ENCODE measurements at places on chromosomes 7 and 10.

DNA sequence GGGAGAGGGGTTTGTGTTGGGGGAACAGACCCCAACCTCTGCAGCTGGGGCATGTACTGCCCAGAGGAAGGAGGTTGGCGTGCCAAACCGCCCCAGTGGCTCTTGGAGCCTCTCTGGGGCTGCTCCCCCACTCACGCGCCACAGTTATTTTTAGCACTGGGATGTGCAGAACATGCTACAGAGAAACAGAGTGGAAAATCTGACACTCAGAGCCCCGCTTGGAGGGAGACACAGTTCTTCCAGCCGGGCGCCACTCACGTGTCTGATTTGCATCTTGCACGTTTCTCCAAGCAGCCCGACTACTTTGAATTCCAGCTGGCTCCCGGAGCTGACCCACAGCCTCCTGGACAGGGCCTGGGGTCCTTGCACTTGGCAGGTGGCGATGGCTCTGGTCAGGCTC lies 182.0 kb downstream of the RPS24 start:
- peak; percentile 17 for DNase-seq

DNA sequence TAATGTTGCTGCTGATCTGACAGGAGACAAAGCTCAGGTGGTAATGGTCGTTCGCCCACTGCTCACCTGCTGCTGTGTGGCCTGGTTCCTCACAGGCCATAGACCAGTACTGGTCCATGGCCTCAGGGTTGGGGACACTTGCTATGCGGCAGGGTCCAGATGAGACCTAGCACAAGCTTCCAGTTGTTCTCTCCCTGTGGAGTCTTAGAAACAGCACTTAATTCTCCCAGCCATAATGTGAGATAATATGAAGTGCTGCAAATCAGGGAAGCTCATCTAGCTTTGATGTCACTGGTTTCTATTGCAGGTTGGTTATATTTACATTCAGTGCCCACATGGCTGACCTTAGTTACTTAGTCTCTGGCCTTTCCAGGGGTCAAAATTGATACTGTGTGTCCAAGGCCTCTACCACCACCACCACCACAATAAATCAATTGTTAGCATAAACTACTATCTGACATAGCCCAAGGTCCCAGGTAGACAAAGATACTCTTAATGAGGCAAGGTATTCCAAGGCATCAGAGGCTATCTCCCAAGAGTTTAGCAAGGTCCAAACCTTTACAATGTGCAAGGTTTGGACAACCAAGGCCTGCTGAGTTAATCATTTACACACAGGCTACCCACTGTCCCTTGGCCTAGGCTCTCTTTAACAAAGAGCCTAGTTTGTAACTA lies 11.0 kb downstream of the AGBL3 start:
- DNase-seq: no peak

DNA sequence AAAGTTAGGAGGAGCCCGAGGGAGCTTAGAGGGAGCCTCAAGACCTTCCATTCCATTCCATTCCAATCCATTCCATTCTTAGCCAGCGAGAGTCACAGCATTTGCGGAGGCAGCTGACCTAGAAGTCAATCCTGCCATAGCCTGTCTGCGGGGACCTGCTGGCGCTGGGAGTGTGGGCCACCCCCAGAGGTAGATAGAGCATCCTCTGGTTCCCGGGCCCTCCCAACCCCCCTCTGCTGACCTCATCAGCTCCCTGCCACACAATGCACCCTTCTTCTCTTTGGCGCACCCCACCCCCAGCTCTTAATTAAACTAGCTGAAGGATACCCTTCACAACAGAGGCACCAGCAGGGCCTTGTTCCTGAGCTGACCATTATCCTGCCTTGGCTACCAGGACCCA lies 152.5 kb upstream of the ZMIZ1 start:
- no peak for DNase-seq

DNA sequence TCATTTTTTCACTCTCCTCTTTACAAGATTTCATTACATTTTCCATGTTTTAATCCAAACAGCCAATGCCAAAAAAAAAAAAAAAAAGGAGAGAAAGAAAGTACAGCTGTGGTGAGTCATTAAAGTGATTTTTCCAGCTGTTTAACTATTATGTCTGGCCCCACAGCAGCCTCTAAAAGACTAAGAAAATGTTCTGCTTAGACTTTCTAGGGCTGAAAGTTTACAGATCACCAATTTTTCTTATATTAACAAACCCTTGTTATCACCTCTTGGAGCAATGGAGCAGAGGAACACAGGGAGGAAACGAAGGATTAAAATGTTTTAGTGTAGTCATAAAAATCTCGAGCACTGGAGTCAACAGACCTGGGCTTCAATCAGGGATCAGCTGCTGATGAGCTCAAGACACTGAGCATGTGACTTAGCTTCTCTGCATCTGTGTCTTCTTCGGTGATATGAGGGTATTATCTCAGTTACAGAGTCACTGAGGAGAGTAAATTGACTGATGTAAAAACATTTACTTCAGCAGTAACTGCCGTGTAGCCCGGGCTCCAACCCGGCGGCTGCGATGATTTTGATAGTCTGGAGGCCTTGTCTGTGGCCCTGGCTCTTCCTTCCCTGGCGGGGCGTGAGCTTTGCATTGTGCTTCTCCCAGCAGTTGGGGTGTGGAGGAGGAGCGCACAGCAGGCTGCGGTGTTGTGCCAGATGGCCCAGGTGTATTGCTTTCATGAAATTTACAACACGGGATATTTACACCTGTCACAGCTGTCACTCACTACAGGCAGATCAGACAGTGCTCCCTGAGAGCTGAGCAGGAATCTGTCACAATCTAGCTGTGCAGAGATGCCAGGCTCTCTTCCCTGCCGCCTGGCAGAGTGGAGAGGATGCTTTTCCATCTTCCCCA lies 298.3 kb upstream of the FZD8 start:
- no peak for DNase-seq

- DNase-seq: no peak
Measured at GRCh38 chr7:39142750-39143149, 165.0 kb downstream of the POU6F2 start.

- peak; percentile 12 for DNase-seq
Measured at GRCh38 chr7:26663874-26664273, 200.5 kb downstream of the SKAP2 start.

DNA sequence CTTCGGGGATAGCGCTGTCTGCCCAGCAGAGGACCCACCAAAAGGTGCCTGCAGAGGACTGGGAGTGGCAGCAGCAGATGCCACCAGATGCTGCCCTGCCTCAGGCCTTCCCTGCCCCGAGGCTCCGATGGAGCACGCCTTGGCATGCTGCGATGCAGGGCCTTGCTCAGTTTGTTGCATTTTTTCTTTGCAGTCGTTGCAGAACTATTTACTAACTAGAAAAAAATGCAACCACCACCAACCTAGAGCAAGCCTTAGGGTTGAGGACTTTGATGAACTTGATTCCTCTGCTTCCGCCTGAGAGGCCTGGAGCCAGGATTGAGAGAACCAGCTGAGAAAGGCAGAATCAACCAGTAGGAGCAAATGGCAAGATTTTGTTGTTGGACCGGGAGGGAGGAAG lies 585.6 kb upstream of the MKI67 start:
- no peak for DNase-seq

- DNase-seq: no peak
Measured at GRCh38 chr10:126155528-126155927, 232.7 kb downstream of the ADAM12 start.

- no peak for DNase-seq
Measured at GRCh38 chr7:76257973-76258372, 44.5 kb upstream of the HSPB1 start.

- DNase-seq: no peak
Measured at GRCh38 chr7:49398236-49398635, 375.2 kb upstream of the VWC2 start.

GRCh38 chr7:129829737-129830631 lies 122.8 kb downstream of the UBE2H start:
- DNase-seq: peak; percentile 86

GRCh38 chr10:35448687-35449662 lies 112.7 kb downstream of the CCNY start:
- no peak for DNase-seq

DNA sequence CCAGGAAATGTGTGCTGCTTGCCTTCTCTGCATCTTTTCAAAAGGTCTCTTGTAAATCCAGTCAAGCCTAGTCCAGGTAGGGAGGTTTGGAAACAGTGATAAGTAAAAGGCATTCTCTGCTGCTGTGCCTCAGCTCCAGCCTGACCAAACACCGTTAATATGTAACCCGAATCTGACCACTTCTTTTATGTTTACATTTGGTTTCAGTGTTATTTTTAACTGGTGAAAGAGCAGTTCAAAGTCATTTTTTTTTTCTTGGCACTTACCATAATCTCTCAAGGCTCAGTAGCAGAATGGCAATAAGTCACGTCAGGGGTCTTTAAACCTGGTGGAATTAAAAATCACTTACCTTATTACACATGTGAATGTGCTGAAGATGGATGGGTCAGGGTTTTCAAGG lies 216.8 kb downstream of the PTEN start:
- no peak for DNase-seq

GRCh38 chr10:127243490-127244272 lies 47.3 kb upstream of the INSYN2A start:
- peak; percentile 47 for DNase-seq

GRCh38 chr7:133571076-133571475 lies 318.2 kb downstream of the EXOC4 start:
- DNase-seq: no peak

DNA sequence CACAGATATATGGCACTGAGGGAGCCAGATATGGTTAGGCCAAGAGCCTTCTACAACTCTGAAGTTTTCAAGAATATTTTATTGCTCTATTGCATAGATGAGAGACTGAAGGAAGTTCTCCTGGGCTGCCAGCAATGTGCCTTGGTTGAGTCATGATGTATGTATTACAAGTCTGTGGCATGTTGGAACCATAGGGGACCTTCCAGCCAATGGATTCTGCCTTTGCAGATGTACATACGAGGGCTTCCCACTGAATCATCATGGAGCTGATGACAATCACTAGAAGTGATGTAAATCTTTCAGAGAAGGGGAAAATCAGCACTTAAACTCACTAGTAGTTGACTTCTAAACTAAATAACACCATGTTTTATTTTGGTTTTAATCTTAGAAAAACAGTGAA lies 419.5 kb downstream of the PHTF2 start:
- DNase-seq: peak; percentile 67

DNA sequence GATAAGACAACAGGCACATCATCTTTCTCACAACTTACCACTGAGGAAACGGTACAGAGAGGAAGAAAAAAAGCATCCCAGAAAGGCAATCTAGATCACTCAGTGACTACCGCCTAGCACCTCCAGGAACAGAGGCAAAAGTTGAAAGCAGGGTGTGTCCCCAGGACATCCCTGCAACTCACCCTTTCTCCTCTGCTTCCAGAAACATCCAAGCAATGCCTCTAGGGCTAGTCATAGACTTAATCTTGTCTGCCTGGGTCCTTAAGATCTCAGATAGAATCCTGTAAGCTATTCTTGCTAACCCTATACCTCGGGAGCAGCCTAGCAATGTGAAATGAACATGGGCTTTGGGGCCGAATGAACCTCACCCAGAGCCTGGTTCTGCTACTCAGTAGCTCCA lies 18.8 kb upstream of the PDCD4 start:
- no peak for DNase-seq

- DNase-seq: no peak
Measured at GRCh38 chr10:58778966-58779365, 266.3 kb downstream of the BICC1 start.

- DNase-seq: no peak
Measured at GRCh38 chr7:146479040-146479439, 362.4 kb downstream of the CNTNAP2 start.

DNA sequence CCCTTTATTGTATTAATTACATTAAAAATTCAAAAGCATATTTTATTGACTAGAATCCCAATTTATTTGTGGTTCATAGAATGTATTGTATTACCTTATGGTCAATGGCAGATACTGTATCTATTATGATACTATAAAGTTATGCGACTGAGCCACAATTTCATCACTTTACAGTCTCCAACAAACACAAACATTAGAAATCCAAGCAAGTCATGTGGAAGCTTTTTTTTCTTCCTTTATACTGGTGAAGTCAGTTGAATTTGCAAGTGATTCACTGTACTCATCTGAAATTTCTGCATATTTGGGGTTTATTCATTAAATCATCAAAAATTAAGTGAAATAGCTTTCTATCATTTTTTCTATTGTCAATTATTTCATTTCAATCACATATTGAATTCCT lies 54.3 kb downstream of the BMPER start:
- DNase-seq: no peak

GRCh38 chr7:77427996-77428603 lies 12.0 kb upstream of the GSAP start:
- DNase-seq: peak; percentile 90

DNA sequence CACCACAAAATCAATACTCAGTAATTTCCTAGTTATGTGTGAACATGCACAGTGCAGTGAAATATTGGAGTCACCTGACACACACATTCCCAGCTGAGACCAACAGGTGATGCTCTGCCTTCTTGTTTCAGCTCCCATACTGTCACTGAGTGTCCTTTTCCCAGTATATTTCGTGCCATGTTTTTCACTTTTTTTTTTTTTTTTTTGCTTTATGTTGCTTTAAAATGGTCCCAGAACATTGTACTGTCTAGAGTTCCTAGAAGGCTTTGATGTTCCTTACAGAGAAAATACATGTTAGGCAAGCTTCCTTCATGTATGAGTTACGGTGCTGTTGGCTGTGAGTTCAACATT lies 45.6 kb downstream of the ELAPOR2 start:
- DNase-seq: no peak

- DNase-seq: no peak
Measured at GRCh38 chr10:65805511-65805910, 1120.3 kb upstream of the LRRTM3 start.

DNA sequence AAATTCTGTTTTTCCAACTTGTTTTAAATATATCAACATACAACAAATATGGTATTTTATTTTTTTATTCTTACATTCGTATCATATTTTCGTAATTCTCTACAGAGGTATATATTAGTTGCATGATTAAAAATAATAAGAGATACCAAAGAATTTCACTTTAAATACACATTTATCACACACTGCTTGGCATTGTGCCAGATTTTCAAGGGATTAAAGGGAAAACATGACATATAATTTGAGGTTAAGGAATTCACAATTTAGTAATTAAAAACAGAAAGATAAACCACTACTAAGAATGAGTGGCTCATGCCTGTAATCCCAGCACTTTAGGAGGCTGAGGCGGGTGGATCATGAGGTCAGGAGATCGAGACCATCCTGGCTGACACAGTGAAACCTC lies 484.7 kb upstream of the SORCS1 start:
- no peak for DNase-seq

Data from foreskin fibroblast (primary cell).